ENCODE measurements at places on chromosomes 12 and 14.

DNA sequence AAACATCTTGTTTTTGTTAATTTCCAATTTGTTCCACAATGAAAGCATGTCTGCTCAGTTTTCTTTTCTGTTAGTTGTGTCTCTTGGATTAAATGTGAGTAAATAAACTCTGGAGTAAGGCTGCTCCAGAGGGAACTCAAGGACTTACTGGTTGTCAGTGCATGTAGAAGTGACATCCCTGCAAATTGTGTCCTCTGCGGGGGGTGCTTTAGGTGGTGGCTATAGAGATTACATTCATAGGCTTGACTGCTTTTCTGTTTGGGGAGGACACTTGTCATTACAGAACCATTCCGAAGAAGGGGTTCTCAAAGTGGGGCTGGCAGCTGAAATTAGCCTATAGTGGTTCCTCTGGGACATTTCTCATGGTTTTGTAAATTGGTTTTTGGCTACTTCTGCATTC, 8.8 kb downstream of the TMTC2 start:
- no peak for DNase-seq

DNA sequence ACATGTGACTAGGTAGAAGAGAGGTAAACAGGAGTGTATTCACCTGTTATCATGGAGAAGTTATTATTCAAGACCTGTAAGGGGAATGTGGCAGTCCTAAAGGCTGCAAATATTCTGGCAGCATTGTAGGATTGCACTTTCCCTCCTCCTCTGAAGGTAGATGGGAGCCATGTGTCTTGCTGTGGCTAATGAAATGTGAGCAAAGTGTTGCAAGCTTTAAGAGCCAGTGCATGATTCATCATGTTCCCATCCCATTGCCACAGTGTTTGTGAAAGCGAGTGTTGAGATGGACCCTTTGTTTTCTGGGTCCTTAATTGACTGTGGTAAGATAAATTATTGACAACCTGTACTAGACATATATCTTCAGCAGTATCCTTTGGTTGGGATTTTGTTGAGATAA, 128.7 kb downstream of the RGS6 start:
- no peak for DNase-seq

DNA sequence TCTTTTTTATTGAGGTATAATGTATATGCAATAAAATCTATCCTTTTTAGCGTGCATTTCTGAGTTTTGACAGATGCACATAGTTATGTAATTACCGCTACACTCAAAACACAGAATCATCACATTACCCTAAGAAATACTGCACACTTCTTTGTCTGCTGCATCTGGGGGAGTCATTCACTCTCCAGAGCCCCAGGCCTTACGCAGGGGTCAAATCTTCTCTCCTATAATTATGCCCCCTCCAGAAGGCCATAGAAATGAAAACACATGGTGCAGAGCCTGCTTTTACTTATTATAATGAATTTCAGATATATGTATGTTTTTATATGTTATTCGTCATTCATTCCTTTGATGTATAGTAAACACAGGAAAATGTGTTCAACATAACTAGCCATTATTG, 296.5 kb upstream of the TMEM132C start:
- no peak for DNase-seq

GRCh38 chr12:116306968-116307367, 29.5 kb upstream of the MED13L start:
- DNase-seq: no peak

DNA sequence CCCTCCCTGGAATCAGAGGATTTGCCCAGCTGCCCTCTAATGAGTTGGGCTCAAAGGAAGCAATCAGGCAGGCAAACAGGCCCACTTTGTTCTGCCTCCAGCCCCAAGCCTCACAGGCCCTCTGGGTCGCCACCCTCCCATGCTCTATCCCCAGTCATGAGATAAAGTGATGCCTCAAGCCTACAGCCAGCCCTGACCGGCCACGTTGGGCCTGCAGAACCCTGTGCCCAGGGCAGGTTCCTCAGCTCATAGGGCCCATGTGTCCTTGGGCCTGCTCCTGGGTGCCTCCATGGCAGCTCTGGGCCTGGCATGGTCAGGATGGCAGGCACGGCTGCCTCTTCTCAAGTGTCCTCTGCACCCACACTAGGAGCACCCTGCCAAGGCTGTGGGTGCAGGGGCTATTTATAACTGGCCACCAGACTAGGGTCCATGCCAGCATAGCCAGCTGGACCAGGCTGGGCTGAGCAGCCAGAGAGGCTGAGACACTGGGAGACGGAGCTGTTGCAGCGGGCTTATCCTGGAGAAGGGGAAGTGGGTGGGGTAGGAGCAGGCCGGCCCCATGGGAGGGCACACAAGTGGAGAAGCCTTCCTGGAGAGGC, 20.2 kb downstream of the HDAC7 start:
- DNase-seq: no peak

DNA sequence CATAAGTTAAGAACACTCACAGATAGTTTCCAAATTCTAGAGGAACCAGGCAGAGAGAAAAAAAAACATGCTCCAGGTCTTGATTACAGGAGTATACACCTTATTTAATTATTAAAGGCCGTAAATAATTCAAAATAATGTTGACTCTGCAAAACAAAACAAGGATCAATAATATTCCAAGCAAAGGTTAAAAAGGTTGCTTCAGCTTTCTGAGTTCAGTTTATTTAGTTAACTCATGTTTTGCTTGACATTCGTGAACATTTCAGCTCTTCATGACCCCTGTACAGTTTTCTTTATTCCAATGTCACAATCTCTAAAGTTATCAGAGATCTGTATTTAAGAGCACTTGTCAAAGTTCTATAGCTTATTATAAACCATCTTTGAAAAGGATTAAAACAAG, 19.6 kb downstream of the KLRF2 start:
- DNase-seq: no peak

DNA sequence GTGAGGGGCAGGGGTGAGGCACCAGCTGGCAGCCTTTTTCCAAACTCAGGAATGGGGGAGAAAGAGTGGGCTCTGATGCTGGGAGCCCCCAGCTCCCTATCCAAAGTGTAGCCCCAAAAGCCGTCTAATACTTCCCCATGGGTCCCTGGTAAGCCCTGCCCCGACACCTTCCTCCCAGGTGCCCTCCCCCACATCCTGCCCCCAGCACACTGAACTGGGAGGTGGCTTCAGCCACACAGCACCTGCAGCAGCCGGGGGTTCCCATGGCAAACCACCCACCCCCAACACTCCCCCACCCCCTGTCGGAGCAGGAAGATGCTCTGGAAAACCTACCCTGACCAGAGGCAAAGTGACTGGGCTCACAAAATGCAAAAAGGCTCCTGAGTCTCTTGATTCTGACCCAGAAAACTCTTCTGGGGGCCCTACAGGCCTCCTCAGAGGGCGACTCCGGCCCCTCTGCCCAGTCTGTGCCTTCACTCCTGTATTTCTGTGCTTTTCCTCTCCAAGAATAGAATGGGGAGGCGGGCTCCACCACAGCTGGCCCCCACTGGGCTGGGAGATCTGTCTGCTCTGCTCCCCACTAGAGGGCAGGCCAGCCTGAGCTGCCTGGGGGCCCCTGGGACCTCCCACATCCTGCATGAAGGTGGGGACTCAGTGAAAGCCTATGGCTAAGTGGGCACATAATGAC, 81.6 kb downstream of the ITPK1 start:
- peak; percentile 11 for DNase-seq

GRCh38 chr14:41403360-41403759, 203.3 kb upstream of the LRFN5 start:
- no peak for DNase-seq

GRCh38 chr12:104163631-104164030, 25.6 kb upstream of the NFYB start:
- no peak for DNase-seq

- DNase-seq: no peak
Observed at GRCh38 chr14:47543459-47543858, 131.9 kb downstream of the MDGA2 start.

DNA sequence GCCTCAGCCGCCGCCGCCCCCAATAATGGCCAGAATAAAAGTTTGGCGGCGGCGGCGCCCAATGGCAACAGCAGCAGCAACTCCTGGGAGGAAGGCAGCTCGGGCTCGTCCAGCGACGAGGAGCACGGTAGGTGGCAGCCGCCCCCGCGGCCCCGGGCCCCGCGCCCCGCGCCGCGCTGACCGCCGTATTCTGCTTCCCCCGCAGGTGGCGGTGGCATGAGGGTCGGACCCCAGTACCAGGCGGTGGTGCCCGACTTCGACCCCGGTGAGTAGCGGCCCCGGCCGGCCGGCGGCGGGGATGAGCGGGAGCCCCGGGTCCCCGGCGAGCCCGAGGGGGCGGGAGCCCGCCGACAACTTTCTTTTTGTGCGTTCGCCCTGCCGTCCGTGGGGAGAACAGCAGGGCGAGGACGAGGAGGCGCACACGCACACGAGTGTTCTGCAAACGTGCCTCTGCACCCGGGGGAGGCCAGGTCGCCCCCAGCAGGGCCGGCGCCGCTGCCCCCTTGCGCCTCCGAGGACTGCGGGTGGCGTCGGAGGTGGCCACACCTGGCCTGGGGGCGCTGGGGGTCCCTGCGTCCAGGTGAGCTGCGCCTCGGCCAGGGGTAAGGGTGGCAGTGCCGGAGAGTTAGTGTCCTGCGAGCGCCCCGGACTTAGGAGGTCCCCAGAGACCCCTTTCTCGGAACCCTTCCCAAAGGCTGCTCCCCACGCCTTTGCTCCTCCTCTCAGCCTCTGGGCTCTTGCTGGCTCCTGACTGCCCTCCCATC, 794 bp downstream of the RCOR1 start:
- peak; percentile 70 for DNase-seq

DNA sequence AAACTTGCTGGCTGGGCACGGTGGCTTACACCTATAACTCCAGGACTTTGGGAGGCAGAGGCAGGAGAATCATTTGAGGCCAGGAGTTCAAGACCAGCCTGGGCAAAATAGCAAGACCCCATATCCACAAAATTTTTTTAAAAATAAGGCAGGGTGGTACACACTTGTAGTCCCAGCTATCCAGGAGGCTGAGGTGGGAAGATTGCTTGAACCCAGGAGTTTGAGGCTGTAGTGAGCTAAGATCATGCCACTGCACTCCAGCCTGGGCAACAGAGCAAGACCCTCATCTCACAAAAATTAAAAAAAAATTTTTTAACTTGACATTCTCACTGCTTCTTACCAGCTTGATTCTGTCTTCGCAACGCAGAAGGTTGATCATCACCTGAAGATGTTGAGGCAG, 39.5 kb downstream of the SSH1 start:
- no peak for DNase-seq

GRCh38 chr14:61268812-61269211, 12.3 kb downstream of the TMEM30B start:
- no peak for DNase-seq

DNA sequence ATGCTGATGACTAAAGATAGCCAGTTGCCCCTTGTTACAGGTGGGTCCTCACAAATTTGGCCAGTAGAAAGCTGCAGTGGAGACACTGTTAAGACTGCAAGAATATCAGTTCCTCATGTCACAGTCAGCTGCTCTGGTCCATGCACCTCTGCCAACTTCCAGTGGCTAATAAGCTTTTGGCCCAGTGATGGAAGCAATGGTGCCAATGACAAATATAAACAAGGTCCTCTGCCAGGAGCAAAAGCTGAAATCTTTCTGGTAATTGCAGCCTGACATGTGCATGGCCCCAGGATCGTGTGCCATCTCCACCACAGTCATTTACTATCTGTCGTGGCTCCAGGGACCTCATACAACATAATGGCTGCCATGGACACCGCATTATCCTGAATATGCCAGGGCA, 85.4 kb upstream of the TMEM260 start:
- DNase-seq: no peak

GRCh38 chr14:81222691-81223090, 1.9 kb upstream of the GTF2A1 start:
- no peak for DNase-seq

- DNase-seq: no peak
Observed at GRCh38 chr12:109883461-109883860, 3.1 kb upstream of the GLTP start.

- no peak for DNase-seq
Observed at GRCh38 chr12:19201661-19202060, 72.1 kb downstream of the PLEKHA5 start.

DNA sequence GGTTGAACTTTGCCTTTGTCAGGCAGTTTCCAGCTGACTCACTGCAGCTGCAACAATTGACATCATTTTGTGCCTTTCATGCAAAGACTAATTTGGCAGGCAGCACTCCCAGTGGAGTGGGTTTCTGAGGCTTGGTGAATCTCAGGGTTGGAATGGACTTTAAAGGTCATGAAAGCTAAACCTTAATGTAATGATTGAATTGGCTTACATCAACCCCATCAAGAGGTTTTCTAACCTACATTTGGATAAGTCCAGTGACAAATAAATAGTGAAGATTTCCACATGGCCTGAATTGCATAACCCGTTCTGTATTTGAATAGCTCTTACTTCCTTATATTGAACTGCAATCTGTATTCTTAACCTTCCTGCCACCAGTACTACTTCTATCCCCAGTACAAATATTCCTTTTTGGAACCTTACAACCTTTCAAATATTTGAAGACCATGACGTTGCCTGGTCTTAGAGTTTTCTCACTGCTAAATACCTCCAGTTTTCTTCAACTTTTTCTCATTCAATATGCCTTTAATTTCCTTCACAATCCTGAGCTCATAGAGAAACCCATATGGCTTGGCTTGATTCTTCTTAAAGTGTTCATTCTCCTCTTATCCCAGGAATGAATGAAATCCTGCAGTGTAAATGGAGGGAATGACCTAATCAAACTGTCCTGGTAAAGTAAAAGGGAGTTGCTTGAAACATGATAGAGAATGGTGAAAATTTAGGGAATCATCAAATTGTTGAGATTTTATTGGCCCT, 168.1 kb upstream of the NOVA1 start:
- DNase-seq: no peak

DNA sequence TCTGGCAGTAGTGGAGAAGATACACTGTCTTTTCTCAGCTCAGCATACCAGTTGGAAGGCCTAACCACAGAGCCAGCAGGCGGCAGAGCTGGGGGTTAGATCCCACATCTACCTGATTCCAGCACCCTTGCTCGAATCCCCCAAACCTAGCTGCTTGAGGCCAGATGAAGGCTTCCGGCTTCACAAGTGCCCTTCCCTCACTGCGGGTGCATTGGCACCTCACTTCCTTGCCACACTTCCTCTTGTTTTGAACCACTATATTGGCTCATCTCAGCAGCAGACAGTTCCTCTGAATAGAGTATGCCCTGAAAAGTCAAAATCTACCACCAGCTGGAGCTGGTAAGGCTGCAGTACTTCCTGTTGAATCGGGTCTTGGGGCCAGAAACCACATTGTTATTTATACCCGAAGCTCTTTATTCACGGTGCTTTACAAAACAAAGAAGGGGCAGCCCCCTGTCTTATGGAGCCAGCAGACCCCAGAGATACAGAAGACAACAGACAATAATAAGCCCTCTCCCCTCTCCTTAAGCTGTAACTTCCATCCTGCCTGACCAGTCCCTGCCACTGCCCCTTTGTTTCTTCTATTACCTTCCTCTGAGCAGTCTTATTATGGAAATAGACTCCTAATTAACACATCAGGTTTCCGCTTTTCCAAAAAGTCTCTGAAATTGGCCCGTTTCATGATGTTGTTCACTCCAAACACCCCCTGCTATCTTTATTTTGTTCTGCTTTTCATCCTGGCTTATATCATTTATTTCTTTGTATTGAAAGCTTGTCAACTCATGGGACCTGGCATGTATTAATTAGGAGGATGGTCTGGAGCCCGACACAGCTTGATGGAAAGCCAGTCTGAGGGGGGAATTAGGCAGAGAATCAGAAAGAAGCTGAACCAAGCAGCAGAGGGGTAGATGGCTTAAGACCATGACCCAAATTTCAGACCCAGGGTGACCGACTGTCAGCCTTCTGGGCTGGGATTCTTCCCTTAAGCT, 233.5 kb downstream of the EFCAB11 start:
- DNase-seq: peak; percentile 58

All from activated naive CD4-positive, alpha-beta T cell treated with Interleukin-2 at 50 U/mL for 16 hours (primary cell).